ENCODE measurements at places on chromosomes 6 and 20.

GRCh38 chr6:139291813-139292619 is at the start of gene TXLNB:
Gene TXLNB (minus strand): TSS chr6:139291998. CDS start chr6:139288899, 3,099 bp downstream.
- peak; percentile 84 for DNase-seq

- no peak for DNase-seq
Observed at GRCh38 chr20:24131684-24132083, 143.1 kb upstream of the GGTLC1 start.

- DNase-seq: no peak
Observed at GRCh38 chr20:60395991-60396390, 437.8 kb downstream of the CDH26 start.

GRCh38 chr20:1861347-1861976 is 33.7 kb upstream of the SIRPA start:
- no peak for DNase-seq

DNA sequence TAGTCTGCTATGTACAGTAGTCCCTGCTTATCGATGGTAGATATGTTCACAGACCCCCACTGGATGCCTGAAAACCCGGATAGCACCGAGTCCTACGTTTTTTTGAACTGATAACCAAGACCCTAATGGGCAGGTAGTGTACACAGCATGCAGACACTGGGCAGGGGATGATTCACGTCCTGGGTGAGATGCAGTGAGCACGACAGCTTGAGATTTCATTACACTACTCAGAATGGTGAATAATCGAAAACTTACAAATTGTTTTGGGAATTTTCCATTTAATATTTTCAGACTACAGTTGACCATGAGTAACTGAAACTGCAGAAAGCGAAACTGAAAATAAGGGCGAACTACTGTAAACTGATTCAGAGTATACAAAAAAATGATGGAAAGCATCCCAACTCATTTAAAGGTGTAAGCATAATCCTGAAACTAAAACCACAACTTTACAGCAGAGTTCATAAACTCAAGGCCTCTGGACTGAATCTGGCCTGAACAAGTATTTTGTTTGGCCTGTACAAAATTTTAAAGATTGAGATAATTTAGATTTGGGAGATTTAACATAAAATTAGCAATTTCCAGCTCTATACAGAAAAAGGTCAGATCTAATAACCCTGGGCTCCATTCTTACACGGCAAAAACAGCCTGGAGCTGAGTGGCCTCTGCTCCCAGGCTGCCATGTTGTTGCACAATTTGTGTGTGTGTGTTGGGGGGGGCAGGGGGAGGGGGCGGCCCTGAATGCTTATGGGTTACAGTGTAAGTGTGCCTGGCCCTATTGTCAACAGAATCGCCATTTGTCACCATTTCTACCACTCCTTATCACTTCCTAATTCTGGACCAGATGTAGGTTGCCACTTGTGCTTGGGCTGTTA is 34.9 kb downstream of the RNF24 start:
- peak; percentile 64 for DNase-seq

DNA sequence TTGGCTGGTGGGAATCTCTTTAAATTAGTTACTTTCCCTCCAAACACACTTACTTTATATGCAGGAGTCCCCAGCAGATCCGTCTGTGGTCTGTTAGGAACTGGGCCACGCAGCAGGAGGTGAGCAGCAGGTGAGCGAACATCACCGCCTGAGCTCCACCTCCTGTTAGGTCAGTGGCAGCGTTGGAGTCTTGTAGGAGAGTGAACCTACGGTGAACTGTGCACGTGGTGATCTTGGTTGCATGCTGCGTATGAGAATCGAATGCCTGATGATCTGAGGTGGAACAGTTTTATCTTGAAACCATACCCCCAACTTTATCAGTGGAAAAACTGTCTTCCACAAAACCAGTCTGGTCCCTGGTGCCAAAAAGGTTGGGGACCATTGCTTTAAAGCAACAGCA is 5.0 kb downstream of the SERPINB6 start:
- DNase-seq: no peak

GRCh38 chr6:128784266-128784665 is 98.7 kb upstream of the LAMA2 start:
- DNase-seq: no peak

DNA sequence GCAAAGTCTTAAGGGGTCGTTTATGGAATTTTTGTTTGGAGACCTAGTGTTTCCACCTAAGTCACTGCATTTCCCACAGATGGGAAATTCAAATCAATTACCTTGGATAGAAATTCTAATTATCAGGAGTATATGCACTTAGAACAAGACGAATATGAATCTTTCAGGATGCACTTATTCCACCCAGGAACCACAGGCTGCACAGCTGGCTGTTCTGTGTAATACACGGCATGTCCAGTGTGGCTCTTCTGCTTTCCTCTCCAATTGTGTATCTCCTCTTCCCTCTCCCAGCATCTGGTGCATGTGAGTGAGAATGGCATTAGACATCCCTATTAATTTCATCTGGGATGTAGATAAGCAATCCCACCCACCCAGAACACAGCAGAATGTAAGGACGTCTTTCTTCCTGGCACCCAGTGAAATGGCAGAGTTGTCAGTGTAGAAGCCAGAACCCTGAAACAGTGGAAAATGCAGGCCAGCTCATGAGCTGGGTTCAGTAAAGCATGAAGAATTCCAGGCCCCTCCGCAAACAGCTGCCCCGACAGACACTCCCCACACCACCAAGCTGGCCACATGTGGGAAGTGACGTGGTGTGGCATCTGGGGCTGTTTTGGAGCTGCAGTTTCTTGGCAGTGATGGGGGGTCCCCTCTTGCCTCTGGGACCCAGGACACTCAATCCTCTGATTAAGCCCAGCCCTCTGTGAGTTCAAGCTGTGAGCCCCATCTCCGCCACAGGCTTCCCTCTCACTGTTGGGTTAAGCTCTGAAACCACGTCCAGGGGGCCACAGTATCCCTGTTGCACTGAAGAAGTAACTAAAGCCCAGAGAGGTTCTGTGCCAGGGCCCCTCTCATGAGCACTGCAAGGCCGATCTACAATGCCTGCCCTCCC is 180.1 kb upstream of the CST7 start:
- DNase-seq: no peak

DNA sequence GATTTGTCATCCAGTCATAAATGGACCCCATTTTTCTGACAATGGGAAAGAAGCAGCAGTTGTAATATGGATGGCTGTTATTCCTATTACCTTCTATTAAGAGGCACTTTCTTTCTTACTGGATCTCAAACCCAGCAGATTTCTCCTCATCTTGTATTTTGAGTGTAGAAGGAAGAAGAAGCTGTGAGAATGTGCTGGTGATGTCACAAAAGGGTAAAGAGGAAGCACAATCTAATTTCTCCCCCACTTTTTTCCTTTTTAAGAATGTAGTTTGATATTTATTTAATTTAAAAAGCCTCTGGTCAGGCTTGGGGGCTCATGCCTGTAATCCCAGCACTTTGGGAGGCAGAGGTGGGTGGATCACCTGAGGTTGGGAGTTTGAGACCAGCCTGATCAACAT is 100.0 kb upstream of the JARID2 start:
- DNase-seq: no peak

- DNase-seq: no peak
Observed at GRCh38 chr6:122681705-122682104, 71.5 kb downstream of the PKIB start.

GRCh38 chr6:73129653-73130443 is 95.4 kb downstream of the KHDC1L start:
- DNase-seq: peak; percentile 86

- no peak for DNase-seq
Observed at GRCh38 chr6:23339268-23339667, 769.9 kb downstream of the HDGFL1 start.

DNA sequence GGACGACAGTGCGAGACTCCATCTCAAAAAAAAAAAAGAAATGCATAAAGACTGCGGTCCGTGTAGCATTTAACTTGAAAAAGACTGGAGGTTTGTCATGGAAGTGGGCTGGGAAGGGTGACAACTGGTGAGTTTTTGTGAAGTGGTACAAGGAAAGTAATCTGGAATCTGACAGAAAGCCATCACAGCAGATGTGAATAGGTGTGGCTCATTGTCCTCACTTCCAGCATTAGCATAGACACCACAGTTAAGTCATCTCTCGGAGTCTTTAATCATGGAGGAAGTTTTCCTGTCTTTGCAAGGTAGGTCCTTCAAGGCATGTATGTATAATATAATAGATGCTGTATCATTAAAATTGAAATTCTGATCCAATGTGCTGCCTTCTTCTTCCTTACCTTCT is 453.2 kb downstream of the TFAP2A start:
- no peak for DNase-seq

DNA sequence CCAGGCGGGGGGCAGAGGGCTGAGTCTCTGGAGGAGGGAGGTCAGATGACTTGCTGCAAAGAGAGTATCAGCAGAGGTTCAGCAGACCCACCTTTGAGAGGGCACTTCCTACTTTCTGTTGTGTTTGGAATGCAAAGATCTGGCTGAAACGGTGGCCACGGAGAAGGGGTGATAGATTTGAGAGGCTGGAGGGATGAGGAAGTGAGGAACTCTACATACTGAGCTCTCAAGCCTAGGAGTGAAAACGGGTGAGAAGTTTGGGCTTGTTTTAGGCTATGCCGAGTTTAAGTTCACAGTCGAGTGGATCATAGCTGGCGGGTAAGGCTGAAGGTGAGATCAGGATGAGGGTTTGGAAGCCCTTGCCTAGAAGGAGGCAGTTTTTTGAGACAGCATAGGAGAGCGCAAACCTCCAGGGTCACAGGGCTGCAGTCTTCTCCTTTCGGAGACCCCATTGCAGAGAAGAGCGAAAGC is 477 bp upstream of the ITPA start:
- no peak for DNase-seq

DNA sequence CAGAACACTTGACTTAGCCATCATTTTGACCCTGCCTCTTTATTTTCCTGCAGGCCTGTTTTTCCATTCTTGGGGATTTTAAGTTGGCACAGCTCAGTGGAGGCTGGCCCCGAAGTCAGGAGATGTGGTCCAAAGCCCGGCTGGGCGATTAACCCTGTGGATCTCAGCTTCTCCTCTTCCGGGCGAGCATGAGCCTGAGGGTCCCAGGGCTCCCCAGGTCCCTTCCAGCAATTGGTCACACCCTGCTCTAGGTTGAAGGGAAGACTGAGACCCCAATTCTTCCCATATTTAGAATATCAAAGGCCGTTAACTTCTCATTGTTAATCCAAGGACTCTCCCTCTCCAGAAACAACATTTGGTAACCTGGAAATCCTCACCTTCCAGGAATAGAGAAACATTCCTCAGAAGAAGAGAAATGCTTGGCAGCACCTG is 2.3 kb downstream of the THBS2 start:
- DNase-seq: no peak

- no peak for DNase-seq
Observed at GRCh38 chr20:433300-433975, 25.3 kb downstream of the RBCK1 start.

DNA sequence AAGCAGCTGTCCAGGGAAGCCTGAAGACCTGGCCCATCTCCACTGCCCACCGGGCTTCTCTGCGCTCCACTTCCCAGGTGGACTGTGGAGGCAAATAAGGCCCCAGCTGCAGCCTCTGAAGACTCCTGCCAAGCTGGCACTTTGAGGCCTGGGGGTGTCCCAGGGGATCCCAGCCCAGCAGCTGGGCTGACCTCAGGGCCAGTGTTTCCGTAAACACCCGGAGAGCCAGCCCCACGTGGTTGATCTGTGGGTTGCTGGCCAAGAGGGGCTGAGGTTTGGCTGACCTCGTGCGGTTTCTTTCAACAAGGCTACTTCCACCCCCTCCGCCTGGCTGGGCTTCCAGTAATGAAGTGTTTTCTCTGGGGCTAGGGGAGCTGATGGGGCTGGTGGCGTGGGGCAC is 12.4 kb upstream of the CCN5 start:
- DNase-seq: peak; percentile 88

- no peak for DNase-seq
Observed at GRCh38 chr20:62119591-62120364, 2.5 kb upstream of the LSM14B start.

GRCh38 chr6:31734821-31735406 is 1.4 kb downstream of the CLIC1 start:
- DNase-seq: peak; percentile 64

DNA sequence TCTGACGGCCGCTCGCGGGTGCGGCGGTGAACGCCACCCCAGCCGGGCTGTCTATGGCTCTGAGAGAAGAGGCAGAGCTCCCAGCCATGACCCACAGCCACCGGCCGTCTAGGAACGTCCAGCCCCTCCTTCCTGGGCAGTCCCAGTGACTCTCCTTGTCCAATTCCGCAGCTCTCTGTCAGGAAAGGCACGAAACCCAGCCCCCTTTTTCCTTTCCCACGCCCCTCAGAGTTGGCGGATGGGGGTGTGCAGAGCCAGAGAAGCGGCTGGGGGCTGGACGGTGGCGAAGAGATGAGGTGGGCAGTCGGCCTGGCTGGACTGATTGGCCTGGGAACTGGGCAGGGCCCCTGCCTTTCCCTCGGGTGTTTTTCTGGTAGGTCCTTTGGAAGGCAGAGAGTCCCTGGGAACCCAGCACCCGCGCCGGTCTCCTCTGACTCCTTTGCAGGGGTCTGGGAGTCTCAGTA is 1.5 kb downstream of the EBF4 start:
- DNase-seq: no peak
